ENCODE measurements at places on chromosomes 12 and 14.
A peak's percentile ranks its signal among the peaks of the same experiment; 100 is the strongest.

GRCh38 chr12:113936460-113936859 is 29.7 kb downstream of the RBM19 start:
- DNase-seq, result no peak

DNA sequence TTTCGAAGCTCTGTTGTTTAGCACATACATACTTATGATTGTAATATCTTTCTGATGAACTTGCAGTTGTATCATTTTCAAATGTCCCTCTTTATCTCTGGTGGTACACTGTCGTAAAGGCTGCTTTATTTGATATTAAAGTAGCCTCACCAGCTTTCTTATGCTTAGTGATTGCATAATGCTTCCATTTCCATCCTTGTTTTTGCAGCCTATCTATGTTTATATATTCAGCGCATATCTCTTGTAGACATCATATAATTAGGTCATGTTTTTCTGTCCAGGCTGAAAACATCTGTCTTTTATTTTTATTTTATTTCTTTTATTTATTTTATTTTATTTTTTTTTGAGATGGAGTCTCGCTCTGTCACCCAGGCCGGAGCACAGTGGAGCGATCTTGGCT is 34.6 kb downstream of the ACAD10 start:
- DNase-seq, result no peak

- DNase-seq, result no peak
These were observed 265.4 kb downstream of the ADGRD1 start for GRCh38 chr12:131218923-131219669.

DNA sequence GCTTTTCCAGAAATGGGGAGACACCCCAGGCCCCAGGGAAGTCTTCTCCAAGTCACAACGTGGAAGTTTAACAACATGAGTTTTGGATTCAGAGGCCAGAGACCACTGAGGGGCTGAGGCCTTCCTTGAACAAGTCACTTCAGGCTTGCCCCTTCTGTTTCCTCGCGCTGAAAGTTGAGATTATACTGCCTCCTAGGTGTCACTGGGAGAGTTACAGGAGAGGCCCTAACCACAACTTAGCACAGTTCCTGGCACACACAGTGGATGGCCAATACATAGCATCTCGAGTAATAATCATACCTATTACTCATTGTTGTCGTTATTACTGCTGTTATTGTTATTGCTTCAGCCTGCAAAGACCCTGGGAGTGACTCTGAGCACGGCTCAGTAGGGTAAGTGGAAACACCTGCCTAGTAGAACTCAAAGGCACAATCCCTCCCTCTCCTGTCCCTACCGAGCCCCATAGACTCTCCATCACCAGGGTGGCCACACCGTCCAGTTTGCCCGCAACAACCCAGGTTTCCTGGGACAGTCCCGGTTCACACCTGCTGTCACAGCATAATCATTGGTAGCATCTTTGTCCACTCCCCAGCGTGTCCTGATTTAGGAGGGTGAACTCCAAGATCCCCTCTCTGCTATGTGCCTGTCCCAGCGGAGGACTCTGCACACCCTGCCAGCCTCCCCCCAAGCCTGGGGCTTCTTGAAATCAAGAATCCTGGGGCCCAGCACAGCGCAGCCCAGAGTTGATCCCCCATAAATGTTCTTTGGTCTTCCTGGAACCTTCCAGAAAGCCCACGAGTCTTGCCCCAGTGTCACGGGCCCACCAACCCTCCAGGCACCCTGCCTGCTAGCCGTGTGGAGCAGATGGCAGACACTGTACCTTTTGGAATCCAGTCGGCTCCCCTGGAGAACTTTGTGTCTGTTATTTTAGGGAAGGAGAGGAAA is 85.0 kb downstream of the SYNE3 start:
- no peak for DNase-seq

GRCh38 chr14:97025722-97026121 is 228.5 kb downstream of the VRK1 start:
- DNase-seq, result no peak

- DNase-seq, result peak; percentile 65
These were observed 3.5 kb upstream of the TSPAN9 start for GRCh38 chr12:3073438-3074250.

DNA sequence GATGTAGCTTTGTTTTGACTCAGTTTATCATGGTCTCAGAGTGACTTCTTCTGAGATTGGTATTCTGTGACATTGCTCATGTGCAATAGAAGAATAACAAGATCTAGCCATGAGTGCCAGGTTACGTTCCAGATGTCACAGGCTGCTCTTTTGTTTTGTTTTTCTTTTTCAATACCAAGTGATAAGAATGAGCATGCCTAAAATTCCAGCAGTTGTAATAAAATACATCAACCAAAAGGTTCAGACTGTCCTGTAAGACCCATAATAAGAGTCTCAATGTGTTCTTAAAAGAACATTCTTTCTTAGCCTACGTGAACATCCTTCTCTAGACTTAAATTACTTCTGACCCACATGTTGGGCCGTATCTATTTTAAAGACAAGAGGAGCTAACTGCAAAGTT is 669.2 kb downstream of the DIO2 start:
- DNase-seq, result no peak

DNA sequence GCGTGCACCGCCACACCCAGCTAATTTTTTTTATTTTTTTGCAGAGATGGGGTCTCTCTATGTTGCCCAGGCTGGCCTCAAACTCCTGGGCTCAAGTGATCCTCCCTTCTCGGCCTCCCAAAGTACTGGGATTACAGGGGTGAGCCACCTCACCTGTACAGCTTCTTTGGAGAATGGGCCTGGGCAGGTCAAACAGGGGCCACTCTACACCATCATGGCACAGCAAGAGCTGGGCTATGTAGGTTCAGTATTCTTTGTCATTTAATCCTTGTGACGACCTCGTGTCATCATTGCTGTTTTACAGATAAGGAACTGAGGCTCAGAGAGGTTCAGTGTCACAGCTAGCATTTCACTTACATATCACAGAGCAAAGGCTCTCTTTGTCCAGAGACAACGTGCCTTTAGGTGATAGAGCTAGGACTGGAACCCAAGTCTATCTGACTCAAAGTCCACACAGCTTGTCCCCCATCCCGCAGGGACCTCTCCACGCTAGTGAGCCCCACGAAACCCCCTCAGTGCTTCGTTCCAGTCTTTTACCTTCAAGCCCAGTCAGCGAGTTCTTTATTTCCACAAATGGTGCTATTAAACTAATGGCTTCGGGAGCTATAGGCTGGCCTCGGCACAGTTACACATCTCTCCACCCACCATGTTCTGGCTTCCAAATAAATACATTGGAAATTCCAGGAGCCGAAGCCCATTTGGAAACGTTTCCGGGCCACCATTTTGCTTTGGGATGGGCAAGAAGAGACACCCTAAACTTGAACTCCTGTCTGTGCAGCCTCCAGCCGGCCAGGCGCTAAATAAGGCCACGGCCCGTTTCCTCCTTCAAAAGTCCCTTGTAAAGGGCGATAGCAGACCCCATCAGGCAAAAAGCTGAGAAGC is 660 bp upstream of the MAP1LC3B2 start:
- DNase-seq, result no peak

- DNase-seq, result no peak
These were observed 92.5 kb downstream of the TMCC3 start for GRCh38 chr12:94557746-94558295.

GRCh38 chr12:1880876-1881275 is 37.6 kb downstream of the CACNA2D4 start:
- no peak for DNase-seq

- no peak for DNase-seq
These were observed 581 bp downstream of the PITPNM2 start for GRCh38 chr12:123150275-123150743.

GRCh38 chr12:68234140-68234539 is 8.5 kb upstream of the IL26 start:
- no peak for DNase-seq

DNA sequence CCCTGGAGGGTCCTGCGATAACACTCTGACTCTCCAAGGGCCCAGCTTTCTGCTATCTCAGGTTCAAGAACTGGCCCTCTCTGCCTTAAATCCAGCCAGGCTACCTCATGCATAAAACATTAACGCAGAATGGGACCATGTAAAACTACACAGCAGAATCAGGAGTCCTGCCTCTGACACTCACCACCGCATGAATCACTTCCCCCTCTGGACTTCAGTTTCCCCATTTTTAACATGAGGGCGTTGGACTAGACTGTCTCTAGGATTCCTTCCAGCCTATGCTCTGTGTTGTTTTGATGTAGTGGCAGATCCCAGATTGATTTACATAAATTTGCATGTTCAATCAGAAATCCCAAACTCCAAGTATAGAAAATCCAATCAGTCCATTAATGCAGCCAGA is 3.3 kb downstream of the NCKAP5L start:
- no peak for DNase-seq

GRCh38 chr12:95977764-95978305 is 18.3 kb downstream of the HAL start:
- no peak for DNase-seq

DNA sequence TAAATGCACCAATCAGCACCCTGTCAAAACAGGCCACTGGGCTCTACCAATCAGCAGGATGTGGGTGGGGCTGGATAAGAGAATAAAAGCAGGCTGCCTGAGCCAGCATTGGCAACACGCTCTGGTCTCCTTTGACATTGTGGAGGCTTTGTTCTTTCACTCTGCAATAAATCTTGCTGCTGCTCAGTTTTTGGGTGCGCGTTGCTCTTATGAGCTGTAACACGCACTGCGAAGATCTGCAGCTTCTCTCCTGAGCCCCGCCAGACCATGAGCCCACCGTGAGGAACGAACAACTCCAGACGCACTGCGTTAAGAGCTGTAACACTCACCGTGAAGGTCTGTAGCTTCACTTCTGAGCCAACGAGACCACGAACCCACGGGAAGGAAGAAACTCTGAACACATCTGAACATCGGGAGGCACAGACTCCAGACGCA is 8.4 kb upstream of the PIANP start:
- no peak for DNase-seq

DNA sequence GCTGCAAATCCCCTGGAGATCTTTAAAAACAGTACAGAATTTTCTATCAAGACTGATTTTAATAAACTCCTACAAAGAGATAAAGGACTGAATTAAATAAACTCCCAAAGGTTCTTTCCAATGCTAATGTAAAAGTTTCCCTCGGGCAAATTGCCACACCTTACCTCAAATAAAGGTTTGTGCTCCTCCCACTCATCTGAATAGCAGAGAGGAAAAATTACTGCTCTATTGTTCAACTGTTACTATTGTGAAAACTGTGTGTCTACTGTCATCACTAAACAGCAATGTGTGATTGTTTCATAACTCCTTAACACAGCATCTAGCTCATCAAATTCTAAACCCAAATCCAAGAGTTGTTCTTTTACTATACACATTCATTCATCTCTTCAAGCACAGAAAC is 3.2 kb downstream of the SPTLC2 start:
- no peak for DNase-seq

DNA sequence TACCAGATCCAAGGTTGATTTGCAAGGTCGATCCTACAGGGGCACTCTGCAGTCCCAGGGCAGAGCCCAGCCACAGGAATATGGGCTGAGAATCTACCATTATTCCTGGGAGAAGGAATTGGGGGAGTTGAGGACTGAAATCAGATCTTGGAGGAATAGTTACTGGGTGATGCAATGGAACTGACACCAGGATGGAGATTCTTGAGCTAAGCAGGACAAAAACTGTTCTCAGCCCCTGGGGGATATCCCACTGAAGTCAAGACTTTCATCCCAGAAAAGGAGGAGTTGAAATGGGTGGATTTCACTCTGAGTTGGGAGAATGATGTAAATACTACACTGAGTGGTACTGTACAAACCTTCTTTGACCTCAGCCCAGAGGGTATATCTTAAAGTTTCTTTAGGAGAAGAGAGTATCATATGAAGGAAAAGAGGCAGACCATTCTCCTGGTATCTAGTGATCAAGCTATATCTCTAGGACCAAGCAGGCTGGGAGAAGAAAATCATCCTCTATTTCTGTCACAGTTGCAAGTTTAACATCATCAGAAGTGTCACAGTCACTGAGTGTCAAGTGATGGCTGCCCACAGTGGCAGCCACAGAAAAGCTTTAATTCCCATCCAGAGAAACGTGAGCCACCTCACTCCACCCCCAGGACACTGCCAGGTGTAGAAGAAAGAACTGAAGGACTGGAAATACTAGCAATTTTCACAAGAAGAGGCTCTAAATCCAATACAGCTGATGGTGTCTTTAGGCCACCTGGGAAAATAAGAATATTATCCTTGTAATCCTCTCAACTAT is 181.9 kb downstream of the NUAK1 start:
- DNase-seq, result no peak

GRCh38 chr12:123799227-123799626 is 37.1 kb downstream of the DNAH10 start:
- no peak for DNase-seq

GRCh38 chr12:2261708-2262107 is 208.9 kb downstream of the CACNA1C start:
- no peak for DNase-seq

- no peak for DNase-seq
These were observed 25.1 kb downstream of the GRIP1 start for GRCh38 chr12:66653796-66654195.

DNA sequence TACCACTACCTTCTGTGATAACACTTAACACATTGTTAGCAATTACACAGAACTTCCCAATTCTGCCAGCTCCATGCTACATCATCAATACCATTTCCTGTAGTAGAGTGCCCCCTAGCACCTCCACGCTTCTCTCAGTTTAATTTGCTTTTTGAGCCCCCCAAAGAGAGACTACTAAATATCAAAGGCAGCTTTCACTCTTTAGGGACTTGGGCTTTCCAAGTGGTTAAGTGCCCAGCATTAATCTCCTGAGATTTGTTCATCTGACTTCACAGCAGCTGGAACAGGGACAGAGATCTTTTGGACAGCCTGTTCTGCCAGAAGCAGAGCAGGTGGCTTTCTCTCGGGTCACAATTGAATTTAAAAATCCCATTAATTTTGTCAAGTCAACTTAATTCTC is 954.9 kb downstream of the DIO2 start:
- DNase-seq, result no peak

GRCh38 chr14:99841436-99842071 is 48.3 kb downstream of the EML1 start:
- DNase-seq, result no peak

GRCh38 chr12:61757831-61758505 is 502.2 kb upstream of the USP15 start:
- DNase-seq, result no peak

GRCh38 chr12:4223273-4223845 is 50.2 kb upstream of the CCND2 start:
- DNase-seq, result no peak

DNA sequence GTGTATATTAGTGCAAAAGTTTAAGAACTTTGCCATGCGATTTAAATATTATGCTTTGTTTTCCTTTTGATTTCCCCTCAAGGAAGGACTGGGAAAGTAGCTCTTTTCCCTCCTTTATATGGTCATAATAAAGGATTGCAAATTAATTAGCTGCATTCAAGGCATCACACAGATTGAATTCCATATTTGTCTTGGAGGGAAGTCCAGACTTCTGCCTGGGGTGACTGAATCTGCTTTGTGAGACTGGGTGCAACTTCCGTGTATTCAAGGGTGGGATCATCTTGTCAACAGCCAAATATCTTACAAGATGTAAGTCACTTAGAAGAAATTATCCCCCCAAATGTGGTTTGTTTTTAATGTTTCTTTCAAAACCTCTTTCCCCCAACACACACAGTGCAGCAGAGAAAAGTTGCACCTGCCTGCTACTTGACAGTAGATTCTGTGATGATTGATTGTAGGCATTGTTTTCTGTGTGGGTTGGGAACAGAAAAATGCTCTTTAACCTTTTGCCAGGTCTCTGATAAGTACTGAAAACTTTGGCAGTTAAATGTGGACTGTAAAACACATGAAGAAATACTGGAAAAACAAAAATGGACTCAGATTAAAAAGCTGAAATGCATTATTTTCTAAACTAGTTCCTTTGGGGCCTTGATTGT is 28.4 kb downstream of the STK38L start:
- DNase-seq, result no peak

Measured in stimulated activated CD8-positive, alpha-beta memory T cell treated with anti-CD3 and anti-CD28 coated beads, Interleukin-4, amount 100 ng/mL, for 4 hours (primary cell).